ENCODE measurements at places on chromosomes 5 and 9.

GRCh38 chr9:84932915-84933527 lies 263.5 kb downstream of the NTRK2 start:
- DNase-seq: no peak

GRCh38 chr5:61620699-61621182 lies 288.7 kb downstream of the ZSWIM6 start:
- no peak for DNase-seq

- no peak for DNase-seq
These were observed 167.5 kb downstream of the CDK5RAP2 start for GRCh38 chr9:120412425-120412951.

- no peak for DNase-seq
These were observed 1955.5 kb downstream of the MAT2B start for GRCh38 chr5:165460911-165461310.

GRCh38 chr9:123376218-123377071 lies 20.4 kb downstream of the CRB2 start:
- no peak for DNase-seq

DNA sequence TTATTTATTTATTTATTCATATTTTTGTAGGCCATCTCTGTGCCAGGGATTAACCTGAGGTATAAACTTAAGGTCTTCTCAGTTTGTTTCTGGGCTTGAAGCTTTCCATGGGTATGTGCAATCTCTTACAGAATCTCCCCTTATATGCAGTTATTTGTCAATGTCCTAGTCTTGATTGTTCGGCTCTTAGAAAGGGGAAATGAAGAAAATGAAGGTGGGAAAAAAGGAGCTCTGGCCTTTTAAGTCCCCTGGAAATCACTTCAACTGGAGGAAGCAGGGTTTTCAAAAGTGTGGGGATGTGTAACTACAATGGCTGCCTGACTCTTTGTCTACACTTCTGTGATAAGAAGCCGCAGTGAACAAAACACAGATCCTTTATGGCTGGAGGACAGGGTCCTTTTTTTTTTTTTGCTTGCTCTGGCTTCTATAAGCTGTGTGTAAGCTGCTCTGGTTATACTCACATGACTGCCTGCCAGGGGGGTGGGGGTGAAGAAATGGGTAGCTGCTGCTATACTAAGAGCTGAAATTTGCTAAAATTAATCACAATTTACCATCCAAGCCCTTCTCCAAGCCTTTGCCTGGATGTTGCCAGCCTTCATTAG lies 33.7 kb downstream of the CENPP start:
- DNase-seq: no peak

DNA sequence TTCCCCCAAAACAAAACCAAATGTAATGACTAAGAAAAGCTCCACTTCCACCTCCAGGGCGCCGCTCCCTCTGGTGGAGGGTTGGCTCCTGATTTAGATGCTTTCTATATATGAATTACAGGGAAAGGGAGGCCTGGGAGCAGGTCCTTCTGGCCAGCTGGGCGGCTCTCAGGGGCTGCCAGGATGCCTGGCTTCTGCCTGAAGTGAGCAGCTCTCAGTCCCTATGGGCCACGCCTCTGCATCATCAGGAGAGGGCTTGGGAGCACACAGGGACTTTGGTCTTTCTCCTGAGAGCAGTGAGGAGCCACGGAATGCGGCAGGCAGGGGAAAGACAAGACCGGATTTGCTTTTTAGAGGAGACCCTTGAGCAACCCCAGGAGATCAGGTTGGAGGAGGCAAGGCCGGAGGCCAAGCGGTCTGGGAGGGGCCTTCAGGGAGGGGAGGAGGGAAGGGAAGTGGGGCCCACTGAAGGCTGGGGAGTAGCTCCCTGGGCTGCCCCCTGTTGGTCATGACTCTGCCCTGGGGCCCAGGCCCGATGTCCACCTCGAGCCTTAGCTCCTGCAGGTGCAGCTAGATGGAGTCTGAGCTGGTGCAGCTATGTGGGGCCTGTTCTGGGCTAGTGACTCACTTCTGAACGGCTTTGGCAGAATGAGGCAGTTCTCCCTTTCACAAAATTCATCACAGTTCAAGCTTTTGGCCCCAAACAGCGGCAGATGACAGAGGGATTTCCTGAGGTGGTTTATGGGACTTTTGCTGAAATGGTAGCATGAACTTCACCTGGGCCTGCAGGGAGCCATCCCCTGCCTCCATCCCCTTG lies 11.3 kb upstream of the GRHPR start:
- no peak for DNase-seq

- no peak for DNase-seq
These were observed 81.7 kb downstream of the MACROH2A1 start for GRCh38 chr5:135317286-135317685.

GRCh38 chr5:149447373-149448367 lies 68.6 kb upstream of the IL17B start:
- no peak for DNase-seq

DNA sequence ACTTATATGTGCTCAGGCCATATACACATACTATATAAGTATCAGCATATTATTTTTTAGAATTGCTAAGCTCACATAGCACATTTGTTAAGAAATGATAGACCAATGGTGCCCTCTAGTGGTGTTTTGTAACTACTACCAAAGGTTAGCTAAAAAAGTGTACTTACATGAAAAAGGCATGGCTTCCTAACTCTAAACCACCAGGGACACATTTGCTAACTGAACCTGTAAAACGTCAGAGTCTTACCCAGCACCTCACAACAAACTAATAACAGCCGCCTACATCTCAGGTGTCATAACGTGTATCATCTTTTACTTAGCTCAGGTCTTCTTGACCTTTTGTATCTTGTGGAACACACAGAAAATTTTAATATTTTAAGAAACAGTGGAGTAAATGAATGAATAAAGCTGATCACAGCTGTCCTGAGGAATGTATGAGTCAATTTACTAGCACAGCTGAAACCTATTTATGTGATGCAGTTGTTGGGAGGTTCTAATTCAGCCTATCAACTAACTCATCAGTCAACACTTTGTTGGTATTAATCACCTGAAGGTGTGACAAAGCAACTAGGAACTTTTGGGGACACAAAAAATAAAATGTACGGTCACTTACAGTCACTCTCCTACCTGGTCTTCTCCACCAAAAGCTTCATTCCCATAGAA lies 72.9 kb downstream of the BAAT start:
- no peak for DNase-seq

DNA sequence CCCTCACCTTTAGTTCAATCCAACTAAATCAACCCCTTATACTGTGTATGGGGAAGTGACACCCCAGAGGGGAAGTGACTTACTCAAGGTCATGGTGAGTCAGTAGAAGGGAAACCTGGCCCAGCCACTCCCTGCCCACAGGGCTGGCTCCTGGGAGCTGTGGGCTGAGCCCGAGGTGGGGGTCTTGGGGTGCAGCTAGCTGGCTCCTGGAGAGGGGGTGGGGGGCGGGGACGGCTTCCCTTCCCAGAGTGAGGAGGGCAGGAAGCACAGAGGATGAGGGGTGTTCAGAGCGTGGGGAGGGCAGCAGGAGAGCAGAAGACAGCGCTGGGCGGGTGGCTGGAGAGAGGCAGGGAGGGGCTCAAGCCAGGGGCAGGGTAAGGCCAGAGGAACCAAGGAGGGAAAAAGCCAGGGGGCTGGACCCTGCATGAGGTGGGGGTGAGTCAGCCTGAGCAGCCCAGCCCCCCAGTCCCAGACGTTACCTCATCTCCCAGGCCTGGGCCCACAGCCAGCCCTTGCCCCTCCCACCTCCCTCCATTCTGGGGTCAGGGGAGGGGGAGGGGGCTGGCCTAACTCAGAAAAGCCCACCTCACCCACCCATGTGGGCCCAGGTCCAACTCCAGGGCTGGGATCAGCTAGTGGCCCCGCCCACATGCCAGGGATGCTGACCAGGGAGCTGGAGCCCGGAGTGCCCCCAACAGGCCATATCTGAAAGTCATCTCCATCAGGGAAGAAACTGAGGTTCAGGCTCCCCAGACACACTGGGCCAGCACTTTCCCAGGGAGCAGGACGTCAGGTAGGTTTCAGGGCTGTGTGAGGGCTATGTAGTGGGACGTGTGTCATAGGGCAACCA lies 2.8 kb downstream of the PDLIM7 start:
- no peak for DNase-seq

DNA sequence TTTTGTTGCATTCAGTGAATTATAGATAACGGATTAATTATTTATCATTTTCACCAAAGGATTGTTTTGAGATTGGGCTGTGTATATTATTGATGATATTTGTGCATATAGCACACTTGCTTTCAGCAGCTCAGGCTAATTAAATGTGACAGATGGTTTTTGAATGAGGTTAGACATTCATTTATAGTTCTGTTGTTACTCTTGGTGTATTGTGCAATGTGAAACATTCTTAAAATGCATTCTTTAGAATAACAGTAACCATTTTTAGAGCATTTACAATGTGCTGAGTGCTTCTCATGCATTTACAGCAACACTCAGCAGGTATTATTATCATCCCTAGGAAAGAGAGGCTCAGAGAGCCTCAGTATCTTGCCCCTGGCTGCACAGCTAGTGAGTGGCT lies 23.8 kb downstream of the NANS start:
- DNase-seq: no peak

DNA sequence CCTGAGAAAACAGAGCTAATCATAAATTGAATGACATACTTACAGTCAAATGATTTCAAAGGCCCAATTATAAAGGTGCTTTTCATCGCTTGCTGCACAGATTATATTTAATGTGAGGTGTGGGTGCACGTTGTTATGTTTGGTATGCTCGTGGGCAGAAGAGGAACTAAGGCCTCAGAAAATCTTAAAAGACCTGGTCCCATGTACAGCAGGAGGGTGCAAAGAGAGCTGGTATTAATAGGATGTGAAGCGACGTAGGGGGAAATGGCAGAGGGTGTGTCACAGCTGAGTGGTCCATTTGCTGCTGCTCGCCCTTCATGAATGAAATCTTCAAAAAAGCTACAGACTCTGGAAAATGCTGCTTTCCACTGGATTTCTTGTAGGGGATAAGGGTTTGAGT lies 40.5 kb upstream of the IFNK start:
- DNase-seq: no peak

GRCh38 chr5:88682881-88683361 lies 200.1 kb downstream of the MEF2C start:
- no peak for DNase-seq
